Activated gamma-delta T cell treated with anti-CD3 and anti-CD28 coated beads, Interleukin-2, amount 50 U/mL, for 16 hours (primary cell): ENCODE measurements at places on chromosomes 4 and X.

DNA sequence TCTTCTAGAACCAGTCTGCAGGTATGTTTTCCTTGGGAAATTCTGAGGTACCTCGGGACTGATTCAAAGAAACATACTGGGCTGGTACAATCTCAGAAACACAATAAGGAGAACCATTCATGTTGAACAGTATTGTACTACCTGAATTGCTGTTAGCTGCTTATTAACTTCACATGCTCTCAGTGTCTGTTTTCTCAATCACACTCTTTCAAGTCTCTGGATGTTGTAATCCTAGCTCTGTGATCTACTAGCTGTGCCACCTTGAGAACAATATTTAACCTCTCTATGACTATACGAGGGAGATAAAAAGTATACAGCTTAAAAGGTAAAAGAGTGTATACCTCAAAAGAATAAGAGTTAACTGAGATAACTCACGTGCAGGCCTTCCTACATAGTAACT is 10.3 kb downstream of the CCDC158 start:
- no peak for DNase-seq

GRCh38 chrX:24232796-24233195 is 81.1 kb downstream of the SUPT20HL2 start:
- no peak for DNase-seq

- DNase-seq, result no peak
Measured at GRCh38 chr4:156193800-156194199, 240.1 kb upstream of the CTSO start.

GRCh38 chrX:19740744-19741143 is 146.7 kb downstream of the SH3KBP1 start:
- DNase-seq, result no peak

DNA sequence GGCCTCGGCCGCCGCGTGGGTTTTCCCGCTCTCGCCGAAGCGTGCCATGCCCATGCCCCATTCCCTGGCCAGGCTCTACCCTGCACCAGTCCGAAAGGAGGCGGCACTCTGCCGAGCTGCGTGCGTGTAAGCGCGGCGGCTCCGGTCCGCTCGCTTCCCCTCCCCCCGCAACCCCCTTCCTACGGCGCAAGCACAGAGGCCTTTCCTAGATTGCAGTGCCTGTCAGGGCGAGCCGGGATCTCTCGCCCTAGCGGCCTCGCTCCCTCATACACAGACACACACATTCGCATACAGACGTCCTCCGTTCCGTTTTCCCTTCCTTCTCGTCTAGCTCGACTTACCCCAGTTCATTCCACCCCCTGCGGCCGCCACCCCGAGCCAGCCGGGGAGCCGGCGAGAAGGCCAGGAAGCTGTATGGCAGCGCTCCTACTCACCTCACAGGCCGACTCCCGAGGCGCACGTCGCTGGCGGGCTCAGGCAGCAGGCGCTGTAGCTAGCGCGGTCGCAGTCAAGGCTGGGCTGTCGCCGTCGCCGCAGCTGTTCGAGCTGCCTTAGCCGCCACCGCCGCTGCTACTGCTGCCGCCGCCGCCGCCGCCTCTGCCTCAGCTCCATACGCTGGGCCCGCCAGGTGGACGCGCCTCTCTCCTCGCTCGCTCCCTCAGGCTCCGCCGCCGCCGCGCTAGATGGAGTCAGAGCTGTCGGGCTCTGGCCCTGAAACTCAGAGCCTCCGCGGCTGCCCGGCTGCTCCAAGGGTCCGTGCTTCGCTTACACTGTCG is 615 bp downstream of the NEXMIF start:
- DNase-seq, result no peak

DNA sequence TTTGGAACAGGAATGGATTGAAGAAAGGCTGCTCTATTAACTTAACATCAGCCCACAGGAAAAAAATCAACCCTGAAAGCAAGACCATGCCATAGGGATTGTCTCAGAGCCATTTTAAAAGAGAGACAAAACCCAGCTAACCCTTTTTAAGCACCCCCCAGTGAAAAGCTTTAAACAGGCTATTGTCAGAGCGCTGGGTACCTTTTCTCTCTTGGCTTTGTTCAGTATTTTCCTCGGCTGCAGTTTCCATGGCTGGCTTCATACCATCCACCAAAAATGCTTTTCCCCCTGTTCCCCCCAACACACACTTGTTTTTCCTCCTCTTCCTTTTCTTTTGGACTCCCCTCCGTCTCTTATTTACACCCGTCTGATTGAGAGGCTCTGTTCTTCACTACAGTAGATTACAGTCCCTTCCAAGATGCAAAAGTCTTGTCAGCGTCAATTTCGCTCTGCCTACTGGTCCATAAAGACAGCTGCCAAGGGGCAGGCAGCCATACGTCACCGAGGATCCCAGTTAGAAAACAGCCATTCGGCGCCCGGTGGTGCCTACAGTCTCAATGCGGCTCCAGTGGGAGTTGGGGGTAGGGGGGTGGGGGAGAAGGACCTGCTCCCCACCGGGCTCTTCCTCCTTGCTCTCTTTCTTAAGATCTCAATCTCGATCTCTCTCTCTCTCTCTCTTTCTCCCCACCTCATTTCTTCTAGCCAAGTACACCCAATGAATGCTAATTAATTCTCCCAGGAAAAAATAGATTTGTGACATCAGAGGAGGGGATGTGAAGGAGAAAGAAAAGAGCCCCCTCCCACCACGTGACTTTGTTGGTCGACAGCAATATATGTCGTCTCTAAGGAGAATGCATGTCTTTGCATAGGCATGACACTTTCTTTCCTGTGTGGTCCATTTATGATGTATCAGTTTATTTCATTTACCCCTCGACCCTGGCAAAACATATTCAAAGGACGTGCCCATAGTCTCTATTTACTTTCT is at the start of gene GPM6B:
TSS of gene GPM6B (minus strand) at position 451 of the 985 bp plus-strand sequence. CDS start at position 262, 189 bp downstream.
- no peak for DNase-seq

- no peak for DNase-seq
Measured at GRCh38 chrX:68685685-68686084, 38.2 kb downstream of the STARD8 start.

DNA sequence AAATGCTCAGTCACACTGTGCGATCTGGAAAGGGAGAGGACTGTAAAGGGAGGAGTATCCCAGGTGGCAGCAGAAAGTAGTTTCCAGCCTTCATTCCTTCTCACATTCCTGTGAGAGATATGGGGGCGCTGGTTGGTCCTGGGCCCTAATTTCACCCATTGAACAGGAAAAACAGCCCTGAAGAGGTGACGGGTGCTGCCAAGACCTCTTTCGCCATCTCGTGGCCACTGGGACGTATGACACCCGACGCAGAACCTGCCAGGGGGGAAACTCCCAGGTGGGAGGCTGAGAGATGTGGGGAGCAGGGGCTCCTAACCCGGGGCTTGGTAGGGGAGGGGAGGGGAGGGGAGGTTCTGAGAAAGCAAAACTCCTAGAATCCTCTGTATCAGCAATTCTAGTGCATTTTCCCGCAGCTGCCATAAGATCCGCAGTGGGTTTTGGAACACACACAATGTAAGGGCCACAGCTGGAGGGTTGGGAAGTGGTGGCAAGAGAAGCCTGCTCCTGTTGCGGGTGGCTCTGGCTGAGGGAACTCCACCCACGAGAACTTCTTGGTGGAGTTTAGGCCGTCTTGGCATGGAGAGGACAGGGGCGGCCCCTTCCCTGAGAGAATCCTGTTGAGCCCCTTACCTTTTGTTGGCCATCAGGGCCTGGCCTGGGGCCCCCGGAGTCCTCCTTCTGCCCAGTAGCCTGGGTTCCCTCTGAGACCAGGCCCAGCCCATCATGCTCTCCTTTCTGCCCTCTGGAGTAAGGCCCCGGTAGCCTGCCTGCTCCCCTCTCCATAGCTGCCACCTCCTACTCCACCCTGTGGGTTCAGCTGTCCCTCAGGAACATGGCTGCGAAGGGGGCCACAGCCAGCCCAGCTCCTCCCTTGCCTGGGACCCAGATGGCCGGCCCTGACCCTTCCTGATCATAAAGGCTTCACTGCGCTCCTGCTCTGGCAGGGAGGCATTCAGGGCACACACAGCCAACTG is 134.1 kb downstream of the OR13H1 start:
- DNase-seq, result peak; percentile 7

- DNase-seq, result no peak
Measured at GRCh38 chr4:83036991-83037665, 2.1 kb downstream of the COPS4 start.

- no peak for DNase-seq
Measured at GRCh38 chr4:74402692-74403456, 37.9 kb downstream of the EREG start.

GRCh38 chrX:4787971-4788370 is 1074.5 kb upstream of the PRKX start:
- DNase-seq, result no peak

GRCh38 chr4:74659576-74660411 is 134.5 kb downstream of the BTC start:
- DNase-seq, result no peak

- DNase-seq, result no peak
Measured at GRCh38 chr4:14928035-14928434, 74.2 kb upstream of the CPEB2 start.

DNA sequence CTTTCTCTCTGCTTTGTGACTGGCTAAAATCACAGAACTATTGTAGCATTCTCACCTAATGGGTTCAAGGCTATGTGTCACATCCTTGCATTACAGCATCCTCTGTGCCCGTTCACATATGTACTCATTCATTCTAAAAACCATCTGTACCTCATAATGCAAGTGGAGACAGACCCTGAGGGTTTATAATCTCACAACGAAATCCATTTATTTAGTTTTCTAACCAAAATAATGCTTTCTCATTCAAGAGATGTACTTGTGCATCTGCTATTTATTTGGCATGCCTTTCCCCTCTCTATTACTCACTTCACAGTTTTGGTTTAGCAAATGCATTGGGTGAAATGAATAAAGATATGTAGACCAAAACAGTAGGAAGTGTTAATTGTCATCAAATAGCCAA is 261.5 kb downstream of the DCHS2 start:
- DNase-seq, result no peak

GRCh38 chr4:139734875-139735380 is 69.3 kb downstream of the MGST2 start:
- peak; percentile 27 for DNase-seq

DNA sequence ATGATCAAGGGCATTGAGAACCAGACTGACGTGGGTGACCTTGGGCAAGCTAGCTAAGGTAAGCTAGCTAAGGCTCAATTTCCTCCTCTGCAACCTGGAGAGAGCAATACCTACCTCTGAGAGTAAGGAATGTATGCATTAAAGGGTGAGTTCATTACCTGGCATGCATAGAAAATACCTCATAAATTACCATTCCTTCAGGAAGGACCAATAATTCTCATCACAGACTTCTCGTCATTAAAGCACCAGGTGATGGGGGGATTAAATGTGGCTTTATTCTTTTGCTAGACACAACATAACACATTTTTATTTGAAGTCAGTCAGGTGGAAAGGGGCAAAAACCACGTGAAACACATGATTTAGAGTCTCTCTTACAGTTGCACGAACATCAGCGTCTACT is 21.5 kb downstream of the EGFL6 start:
- no peak for DNase-seq

DNA sequence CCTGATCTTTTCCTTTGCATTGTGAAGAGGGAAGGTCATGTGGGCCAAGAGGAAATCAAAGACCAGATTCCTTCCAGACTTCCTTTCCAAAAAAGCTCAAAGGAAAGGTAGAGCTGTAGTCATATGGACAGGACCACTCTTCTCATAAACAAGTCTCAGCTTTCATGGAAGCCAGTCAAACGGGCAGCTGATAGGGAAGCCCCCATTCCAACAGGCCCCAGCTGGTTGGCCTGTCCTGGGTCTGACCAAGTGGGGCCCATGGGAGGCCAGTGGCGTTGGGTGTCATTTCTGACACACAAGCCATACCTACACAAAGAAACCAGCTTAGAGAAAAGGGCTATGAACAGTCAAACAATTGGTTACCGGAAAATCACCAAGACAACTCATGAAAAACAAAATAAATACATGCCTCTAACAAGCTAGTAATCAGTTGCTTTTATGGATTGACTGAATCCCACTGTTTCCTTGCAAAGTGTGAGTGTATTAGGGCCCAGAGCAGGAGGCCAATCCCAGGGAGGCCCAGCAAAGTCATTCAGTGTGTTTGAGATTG is 149.6 kb upstream of the MAMLD1 start:
- no peak for DNase-seq

DNA sequence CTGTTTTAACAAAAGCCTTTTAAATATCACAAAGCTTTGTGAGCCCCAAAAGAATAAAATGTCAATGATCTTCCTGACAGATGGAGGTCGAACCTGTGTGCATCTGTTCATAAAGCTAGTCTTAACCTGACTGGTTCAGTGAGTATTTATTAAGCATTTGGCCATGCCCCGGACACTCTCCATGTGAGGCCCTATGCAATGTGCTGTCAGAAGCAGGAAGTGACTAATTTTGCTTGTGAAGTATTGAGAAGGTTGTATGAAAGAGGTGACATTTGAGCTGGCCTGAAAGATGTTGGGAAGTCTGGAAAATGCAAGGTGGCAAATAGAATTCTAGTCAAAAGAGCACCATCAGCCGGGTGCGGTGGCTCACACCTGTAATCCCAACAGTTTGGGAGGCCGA is 171.4 kb downstream of the MSL3 start:
- no peak for DNase-seq

GRCh38 chr4:4595252-4595651 is 53.4 kb upstream of the STX18 start:
- DNase-seq, result no peak

DNA sequence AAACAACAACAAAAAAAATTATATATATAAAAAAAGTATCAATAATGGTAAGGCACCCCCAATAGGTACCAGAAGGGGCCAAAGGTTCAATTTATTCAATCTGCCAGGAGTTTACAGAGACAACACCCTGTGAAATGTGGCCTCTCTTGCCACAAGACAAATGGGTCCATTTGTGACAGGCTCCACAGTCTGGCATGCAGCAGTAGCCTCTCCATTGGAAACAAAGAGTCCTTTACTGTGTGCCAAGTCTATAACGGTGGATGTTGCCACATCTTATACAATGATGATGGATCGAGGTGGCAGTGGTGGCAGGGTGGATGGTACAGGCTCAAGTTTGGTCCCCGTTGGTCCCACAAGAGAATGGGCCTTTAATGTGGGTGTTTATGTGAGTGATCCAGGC is 70.1 kb upstream of the SH3RF1 start:
- DNase-seq, result no peak

- no peak for DNase-seq
Measured at GRCh38 chrX:121161501-121161933, 114.1 kb downstream of the GLUD2 start.

GRCh38 chrX:129700536-129700935 is 38.2 kb upstream of the XPNPEP2 start:
- DNase-seq, result no peak

- DNase-seq, result no peak
Measured at GRCh38 chrX:115147220-115147619, 42.0 kb upstream of the RBMXL3 start.

DNA sequence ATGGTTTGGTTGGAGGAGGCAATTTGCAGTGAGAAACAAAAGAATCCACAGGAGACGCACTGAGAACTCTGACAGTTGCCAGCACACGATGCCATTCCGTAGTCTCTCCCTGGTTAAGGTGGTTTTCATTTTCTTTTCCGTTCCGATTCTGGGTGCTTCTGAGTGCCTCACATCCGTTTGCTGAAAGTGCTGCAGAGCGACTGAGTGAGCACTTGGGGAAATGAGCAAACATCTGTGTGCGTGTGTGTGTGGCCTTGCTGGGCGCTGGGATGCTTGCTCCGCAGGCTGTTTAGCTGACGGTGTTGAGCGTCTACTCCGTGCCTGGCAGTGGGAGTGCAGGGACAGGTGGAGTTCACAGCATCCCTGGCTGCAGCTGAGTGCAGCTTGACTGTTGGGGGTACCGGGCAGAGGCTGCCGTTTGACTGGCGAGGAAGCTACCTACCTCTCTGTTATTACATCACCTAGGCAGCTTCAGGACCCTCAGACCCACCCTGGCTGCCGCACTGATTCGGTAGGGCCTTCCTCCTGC is 49.3 kb downstream of the SORCS2 start:
- no peak for DNase-seq

- no peak for DNase-seq
Measured at GRCh38 chr4:150258569-150258968, 180.3 kb downstream of the DCLK2 start.
